ENCODE measurements at places on chromosomes 11 and 22.

DNA sequence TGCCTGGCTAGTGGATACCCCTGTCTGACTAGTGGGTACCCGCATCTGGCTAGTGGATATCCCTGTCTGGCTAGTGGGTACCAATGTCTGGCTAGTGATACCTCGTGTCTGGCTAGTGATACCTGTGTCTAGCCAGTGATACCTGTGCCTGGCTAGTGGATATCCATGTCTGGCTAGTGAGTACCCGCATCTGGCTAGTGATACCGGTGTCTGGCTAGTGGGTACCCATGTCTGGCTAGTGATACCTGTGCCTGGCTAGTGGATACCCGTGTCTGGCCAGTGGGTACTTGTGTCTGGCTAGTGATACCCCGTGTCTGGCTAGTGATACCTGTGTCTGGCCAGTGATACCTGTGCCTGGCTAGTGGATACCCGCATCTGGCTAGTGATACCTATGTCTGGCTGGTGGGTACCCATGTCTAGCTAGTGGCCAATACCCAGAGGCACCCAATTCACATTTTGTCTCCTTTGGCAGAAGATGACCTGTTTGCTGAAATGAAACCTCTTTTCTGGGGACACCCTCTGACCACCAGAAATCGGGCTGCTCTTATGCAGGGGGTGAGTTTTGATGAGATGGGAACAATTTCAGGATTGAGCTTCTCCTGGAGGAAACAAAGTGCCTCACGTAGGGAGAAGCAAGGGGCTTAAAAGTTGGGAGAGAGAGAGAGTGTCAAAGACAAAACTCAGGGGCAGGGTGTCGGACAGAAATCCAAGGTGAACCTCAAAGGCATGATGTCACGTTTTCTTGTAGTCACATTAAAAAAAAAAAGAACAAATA is 63.4 kb downstream of the SMIM38 start:
- no peak for DNase-seq

DNA sequence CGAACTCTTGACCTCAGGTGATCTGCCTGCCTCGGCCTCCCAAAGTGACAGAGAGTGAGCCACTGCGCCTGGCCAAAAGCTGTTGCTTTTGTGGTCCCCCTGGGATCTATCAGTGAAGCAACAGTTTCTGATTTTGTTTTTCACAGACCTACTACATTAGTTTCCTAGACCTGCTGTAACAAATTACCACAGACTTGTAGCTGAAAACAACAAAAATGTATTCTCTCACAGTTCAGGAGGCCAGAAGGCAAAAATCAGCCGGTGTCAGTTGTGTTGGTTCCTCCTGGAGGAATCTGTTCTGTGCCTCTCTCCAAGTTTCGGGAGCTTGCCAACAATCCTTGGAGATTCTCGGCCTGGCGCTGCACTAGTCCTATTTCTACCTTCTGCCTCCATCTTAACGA is 8.5 kb upstream of the SLC35C1 start:
- DNase-seq: no peak

GRCh38 chr22:39395936-39396796 is 3.4 kb upstream of the TAB1 start:
- no peak for DNase-seq

- DNase-seq: no peak
Measured at GRCh38 chr11:74926304-74927030, 22.4 kb downstream of the XRRA1 start.

DNA sequence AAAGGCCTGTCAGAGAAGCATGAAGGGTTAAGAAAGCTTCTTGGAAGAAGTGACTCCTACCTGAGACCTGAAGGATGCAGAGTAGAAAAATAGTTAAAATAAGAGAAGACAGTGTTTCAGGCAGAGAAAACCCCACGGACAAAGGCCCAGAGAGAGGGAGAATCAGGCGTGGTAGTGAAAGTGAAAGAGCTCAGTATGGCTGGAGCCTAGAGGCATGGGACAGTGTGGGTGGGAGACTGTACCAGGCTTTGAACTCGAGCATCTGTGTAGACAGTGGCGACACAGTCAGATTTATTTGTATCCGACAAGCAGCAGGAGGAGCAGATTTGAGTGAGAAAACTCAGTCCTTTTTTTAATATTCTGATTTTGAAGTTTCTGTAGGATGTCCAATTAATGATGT is 360.0 kb downstream of the OPCML start:
- DNase-seq: no peak

DNA sequence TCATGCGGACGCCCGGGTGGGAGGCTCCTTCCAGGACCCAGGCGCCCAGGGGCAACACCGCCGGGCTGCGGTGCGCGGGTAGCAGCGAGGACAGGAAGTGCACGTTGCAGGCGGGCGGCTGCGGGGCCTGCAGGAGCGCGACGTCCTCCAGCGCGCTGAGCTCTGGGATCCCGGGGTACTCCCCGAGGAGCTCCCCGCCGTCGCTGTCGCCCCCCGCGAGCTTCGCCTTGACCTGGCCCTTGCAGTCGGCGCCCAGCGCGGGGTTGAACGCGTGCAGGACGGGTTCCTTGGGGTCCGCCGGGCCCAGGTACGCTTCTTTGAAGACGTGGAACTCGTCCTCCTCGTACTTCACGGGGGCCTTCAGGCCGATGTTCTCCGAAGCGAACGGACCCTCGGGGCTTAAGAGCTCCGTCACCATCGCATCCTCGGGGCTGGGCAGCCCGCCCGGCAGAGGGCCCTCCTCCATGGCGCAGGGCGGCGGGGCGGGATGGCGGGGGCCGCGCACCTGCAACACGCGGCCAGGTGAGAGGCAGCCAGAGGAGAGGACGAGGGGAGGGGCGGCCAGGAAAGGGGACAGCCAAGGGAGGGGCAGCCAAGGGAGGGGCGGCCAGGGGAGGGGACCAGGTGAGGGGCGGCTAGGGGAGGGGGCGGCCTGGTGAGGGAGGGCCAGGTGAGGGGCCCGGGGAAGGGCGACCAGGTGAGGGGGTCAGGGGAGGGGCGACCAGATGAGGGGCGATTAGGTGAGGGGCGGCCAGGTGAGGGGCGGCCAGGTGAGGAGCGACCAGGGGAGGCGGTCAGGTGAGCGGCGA is 921 bp downstream of the TESMIN start:
- peak; percentile 29 for DNase-seq

- DNase-seq: no peak
Measured at GRCh38 chr22:44329179-44329796, 16.5 kb upstream of the SHISAL1 start.

DNA sequence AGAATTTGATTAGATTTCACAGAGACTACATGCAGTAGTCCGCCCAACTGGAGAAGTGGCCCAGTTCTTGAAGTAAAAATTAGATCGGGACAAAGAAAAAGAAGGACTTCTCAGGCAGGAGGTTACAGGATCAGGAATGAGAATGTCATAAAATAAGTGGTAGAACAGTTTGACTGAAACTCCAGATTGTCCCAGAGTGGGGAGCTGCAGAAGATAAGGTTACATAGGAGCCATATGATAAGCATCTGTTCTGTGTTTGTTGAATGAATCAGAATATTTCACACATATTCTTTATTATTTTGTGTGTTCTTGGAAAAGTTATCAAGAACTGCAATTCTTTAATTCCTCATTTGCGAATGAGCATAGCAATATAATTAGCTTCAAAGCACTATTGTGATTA is 210.6 kb downstream of the AASDHPPT start:
- no peak for DNase-seq

- no peak for DNase-seq
Measured at GRCh38 chr11:120555433-120555773, 43.9 kb downstream of the GRIK4 start.
